HuH-7 (cell line): ENCODE measurements at places on chromosomes 7 and 10.

- no peak for DNase-seq
Measured at GRCh38 chr7:22812353-22812752, 10.3 kb downstream of the TOMM7 start.

- no peak for DNase-seq
Measured at GRCh38 chr10:88027570-88027969, 164.1 kb downstream of the PTEN start.

DNA sequence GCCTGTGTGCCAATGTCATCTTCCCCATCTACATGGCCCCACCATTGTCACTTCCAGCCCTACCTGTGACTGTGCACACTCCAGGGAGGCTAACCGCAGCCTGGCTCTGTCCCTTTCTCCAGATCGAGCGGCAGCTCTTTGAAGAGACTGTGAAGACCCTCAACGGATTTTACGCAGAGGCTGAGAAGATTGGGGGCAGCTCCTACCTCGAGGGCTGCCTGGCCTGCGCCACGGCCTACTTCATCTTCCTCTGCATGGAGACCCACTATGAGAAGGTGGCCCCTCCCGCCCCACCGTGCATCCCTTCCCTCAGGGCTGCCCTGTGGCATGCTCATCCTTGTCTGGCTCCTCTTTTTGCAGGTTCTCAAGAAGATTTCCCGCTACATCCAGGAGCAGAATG, 14.2 kb downstream of the GOLGA7B start:
- DNase-seq: no peak

GRCh38 chr7:4225881-4226523, 456.1 kb upstream of the FOXK1 start:
- DNase-seq: no peak

- DNase-seq: no peak
Measured at GRCh38 chr10:63286340-63286739, 153.2 kb downstream of the NRBF2 start.

DNA sequence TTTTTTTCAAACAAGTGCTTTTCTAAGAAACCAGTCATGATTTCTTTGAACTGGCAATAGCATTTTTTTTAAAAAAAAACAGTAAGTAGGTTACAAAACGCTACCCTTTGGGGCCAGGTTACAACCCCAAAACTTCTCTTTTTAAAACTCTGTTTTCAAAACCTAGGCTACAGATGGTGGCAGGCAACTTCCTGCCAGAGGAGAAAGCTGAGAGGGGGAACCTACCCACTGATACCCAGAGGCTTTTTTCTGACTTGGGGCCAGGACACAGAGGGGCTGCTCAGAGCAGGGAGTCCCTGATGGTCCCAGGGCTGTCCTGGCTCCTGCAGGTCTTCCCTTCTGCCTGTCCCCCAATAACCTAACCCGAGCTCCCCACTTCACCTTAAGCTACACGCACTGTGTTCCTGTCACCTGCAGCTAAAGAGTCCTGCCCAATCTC, 6.9 kb downstream of the STN1 start:
- DNase-seq: no peak

- DNase-seq: no peak
Measured at GRCh38 chr10:60350400-60350799, 39.3 kb downstream of the ANK3 start.

DNA sequence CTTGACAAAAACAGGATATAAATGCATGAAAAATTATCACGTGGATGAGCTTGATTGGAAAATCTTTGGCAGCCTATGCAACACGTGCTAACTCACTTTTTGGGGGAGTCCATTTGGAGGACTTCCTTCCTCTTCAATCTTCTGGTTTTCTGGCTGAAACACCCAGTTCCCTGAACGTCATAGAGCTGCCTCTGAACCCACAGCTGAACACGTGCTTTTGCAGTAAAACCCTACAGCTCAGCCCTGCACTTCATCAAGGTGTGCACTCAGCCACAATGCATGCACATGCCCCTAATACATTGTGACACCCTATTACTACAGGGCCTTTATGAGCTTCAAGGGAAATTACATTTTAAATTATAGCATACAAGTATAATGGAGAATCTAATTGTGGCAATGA, 808.7 kb upstream of the AUTS2 start:
- no peak for DNase-seq

GRCh38 chr10:20128811-20129210, 312.6 kb downstream of the PLXDC2 start:
- no peak for DNase-seq

GRCh38 chr10:60093317-60093716, 187.0 kb upstream of the CCDC6 start:
- no peak for DNase-seq

- DNase-seq: no peak
Measured at GRCh38 chr10:29714096-29714874, 79.5 kb upstream of the SVIL start.

DNA sequence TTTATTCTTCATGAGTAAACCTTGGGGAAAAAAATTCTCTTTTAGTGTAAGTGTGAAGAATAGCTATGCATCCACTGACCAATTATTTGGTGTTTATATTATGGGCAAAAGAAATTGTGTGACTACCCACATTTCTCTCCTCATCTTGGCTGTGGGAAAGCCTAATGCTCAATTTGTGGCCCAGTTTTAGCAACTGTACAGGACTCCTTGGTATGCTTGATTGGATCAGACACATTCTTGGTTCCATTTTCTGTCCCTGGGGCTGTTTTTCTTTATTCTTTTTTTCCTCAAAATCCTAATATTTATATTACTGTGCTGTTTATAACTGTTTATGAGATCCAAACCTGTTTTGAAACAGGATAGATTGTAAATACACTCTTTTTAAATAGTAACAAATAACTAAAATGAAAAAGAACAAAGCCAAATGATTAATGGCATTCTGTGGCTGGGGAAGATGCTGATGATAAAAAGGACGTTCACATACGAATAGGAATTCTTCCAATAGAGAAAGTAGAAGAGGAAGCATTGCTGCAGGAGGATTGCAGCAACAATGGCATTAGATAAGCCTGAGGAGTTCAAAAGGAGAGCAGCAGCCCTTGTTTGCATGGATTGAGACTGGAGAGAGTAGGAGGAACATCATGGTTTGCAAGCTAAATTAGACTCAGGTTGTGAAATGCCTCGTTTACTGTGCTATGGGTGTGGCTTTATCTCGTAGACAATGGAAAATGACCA, 580.5 kb downstream of the INHBA start:
- no peak for DNase-seq
